Activated CD4-positive, alpha-beta T cell treated with anti-CD3 and anti-CD28 coated beads for 4 hours (primary cell): ENCODE measurements at places on chromosomes 3 and 15.
A peak's percentile ranks its signal among the peaks of the same experiment; 100 is the strongest.

DNA sequence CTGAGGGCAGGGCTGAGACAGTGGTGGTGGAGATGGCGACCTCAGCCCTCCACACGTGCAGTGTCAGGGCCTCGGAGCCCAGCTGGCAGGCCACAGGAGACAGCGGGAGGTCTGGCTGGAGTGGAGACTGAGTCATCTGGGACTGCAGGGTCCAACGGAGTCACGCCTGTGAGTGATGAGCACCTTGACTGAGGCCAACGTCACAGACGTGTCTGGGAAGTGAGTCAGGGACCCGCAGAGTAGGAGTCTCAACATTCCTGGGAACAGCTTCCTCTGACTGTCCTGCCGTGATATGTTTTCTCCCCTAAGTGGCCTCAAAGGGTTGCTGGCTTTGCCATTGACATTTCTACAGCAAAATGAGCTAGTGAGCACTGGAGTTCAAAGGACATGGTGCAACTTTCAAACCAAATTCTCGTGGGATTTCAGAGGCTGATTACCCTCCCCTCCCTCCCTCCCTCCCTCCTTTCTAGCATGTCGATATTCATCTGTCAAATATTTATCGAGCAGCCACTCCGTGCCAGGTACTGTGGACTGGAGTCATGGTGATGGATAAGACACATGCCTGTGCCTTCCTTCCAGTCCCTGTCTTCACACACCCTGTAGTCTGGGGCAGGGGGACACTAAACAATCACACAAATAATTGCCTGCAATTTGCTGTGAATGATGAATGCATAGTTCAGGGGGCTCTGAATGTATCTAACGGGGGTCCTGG, 53.3 kb upstream of the AMOTL2 start:
- DNase-seq = no peak

- DNase-seq = no peak
These were observed 74.2 kb upstream of the BHLHE40 start for GRCh38 chr3:4904811-4905695.

DNA sequence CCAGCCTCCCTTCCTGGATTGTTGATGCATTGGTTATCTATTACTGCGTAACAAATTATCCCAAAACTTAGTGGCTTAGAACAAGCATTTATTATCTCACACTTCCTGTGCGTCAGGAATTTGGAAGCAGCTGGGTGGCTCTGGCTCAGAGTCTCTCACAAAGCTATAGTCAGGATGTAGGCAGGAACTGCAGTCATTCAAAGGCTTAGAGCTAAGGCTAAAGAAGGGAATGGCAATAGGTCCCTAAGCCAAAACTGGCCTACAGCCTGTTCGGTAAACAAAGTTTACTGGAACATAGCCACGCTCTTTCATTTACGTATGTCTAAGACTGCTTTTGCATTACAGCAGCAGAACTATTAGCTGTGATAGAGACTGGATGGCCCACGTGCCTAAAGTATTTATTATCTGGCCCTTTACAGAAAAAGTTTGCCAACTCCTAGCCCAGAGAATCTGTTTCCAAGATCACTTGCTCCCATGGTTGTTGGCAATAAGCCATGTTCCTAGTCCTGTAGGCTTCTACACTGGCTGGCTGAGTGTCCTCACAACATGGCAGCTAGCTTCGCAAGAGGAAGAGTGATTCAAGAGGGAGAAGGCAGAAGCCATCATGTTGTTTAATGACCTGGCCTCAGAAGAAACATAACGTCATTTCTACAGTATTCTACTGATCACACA, 132.4 kb downstream of the SNRK start:
- no peak for DNase-seq

DNA sequence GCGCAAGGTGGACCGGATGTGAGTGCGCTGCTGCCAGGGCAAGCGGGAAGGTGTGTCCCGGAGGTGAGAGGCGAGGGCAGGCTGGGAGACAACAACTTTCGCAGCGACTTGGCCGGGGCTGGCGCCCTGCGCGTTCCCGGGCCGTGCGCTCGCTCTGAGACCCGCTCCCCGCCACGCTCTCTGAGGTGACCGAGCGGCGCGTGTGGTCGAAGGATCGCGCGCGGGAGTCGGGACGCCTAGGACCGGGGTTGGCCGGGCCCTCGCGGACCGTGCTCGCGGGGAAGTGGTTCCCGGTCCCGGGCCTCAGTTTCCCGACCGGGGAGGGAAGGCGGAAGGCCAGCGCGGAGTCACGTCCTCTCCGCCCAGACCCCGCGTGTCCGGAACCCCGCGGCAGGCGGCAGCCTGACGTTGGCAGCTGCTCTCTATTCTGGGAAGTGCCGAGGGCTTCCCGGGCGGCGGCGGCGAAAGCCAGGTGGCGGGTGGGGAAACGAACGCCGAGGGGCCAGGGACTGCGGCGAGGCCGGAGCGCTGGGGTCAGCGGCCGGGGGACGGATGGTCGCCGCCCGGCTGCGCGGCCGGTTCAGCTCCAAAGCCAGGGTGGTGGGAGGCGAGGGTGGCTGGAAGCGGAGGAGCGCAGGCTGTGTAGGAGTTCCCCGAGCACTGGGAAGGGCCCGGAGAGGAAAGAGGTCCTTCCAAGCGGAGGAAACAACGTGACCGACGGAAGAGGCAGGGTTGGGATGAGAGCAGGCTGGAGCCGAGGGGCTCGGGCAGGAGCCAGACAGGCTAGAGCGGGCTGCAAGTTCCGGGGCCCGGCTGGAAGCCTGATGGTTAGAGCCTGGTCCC, 1.0 kb upstream of the IGF2BP2 start:
- DNase-seq = peak; percentile 43

DNA sequence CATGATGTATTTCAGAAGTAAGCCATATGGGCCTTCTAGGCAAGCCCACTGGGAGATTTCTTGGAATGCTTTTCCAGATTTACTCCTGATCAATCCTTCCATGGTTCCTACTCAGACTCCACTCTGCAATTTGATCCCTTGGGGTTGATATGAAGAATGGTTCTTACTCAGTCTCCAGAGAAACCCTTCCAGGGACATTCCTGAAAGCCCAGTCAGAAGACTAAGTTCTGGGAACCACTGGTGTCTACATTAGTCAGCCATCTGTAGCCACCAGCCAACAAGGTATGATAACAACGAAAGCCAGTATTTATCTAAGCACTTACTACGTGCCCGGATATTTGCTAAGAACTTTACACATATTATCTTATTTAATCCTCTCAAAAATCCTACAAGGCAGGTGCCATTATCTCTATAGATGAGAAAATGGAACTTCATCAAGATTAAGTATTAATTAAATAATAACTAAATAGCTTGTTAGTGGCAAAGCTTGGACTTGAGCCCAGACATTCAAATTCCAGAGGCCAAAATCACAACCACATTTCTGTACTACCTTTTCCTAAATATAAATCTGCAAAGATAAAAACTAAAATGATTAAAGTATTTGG, 32.7 kb downstream of the ZNF385D start:
- DNase-seq = no peak

- no peak for DNase-seq
These were observed 212.8 kb upstream of the C2CD4B start for GRCh38 chr15:62377736-62378480.

DNA sequence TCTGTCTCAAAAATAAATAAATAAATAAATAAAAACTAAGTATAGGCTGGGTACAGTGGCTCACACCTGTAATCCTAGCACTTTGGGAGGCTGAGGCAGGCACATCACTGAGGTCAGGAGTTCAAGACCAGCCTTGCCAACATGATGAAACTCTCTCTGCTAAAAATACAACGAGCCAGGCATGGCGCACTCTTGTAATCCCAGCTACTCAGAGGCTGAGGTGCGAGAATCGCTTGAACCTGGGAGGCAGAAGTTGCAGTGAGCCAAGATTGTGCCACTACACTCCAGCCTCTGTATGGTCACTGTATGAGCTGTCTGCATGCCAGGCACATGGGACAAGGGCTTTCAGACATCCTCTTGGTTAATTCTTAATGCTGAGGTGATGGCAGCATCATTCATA, 28.7 kb downstream of the TIPIN start:
- no peak for DNase-seq

DNA sequence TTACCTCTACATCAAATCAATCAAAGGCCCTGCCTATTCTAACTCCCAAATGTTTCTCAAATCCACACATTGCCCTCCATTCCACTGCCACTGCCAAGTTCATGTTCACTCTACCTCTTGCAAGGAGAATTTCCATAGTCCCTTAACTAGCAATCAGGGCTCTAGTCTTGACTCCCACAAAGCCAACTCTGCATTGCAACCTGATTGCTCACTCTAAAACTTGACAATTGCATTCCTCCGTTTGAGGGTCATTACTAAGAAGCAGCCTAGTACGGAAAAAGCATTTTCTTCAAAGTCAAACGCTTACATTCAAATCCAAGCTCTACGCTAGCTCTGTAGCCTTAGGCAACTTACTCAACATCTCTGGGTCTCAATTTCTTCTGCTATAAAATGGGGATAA, 1.2 kb downstream of the CPA3 start:
- no peak for DNase-seq

- no peak for DNase-seq
These were observed 97.7 kb upstream of the ZBED2 start for GRCh38 chr3:111692593-111693552.

- no peak for DNase-seq
These were observed 21.0 kb upstream of the FAM174B start for GRCh38 chr15:92676561-92676960.

GRCh38 chr3:135148398-135149020, 353.4 kb downstream of the EPHB1 start:
- DNase-seq = no peak
